ENCODE measurements at places on chromosomes 5 and 9.

DNA sequence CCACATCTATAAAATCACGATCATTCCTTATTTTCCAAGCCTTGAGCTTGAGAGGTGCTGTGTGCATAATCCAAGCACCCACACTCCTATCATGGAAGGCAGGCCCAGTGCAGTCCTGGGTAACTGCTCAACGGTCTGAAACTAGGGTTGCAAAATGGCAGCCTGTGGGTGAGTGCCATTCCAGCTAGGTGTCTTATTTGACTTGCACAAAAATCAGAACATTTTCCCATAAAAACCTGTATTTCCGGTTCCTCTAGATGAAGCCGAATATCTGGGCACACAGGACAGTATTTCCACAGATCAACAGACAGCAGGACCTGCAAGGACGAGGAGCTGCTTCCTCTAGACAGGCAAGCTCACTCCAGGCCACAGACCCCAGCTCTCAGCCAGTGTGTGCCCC, 588.8 kb downstream of the BNC2 start:
- DNase-seq, result peak; percentile 26

DNA sequence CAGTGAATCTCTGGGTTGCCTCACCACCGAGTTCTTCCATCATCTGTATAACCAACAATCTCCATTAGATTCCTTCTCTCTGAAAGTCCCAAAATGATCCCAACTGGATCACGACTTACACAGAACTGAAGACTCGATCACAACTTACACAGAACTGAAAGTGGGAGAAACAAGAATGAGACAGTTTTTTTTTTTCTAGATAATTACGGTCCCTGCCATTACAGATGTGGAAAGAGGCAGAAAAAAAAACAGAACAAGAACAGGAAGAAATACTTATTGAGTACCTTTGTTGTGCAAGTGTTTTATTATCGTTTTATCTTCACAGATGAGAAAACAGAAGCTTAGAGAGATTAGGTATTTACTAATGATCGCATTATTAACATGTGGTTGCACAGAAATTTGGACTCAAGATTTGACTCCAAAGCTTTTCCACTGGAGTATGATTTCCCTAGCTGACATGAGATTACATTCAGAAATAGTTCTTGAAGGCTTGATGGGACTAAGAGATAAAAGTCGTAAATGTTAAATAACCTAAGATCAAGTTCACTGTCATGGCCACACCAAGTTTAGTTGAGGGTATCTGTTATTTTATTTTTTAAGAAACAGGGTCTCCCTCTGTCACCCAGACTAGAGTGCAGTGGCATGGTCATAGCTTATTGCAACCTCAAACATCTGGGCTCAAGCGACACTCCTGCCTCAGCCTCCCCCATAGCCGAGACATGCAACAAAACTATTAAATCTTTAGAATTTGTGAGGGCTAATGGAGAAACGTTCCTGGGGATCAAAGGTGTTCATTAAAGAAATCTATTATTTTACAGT, 8.9 kb downstream of the PLK2 start:
- peak; percentile 68 for DNase-seq

GRCh38 chr9:92484563-92484962, 2.3 kb upstream of the ASPN start:
- no peak for DNase-seq

DNA sequence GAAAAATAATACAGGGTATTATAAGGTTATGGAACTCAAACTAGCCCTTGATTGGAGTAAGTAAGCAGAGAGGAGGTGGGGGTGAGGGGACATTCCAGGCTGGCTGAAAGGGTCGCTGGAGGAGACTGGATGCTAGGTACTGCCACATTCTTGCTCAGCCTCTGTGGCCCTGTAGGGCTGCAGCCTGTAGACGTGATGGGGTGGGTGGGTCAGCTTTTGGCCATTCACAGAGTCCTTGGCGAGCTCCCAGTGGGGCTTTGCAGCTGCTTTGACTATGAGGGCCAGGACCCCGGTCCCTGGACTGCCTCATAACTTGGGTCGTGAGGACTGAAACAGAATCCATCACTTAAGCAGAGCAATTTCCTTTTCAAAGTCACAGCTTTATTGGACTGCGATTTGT, 4.2 kb upstream of the GDNF start:
- DNase-seq, result no peak

DNA sequence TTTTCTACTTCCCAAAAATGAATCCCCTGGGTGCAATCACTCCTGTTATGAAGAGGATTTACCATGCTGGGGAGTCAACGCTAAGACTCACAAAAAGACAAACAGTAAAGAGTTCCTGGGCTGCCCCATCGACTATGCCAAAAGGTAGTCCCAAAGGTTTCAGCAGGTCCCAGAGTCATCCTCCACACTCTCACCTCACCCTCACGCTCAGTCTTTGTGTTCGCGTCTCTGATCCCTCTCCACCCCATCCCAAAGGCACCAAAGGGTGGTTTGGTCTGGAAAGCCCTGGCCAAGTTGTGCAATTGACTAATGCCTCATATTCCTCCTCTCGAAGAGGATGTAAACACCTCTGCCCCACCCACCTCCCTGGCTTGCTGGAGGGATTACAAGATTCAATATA, 240.2 kb upstream of the NFIL3 start:
- DNase-seq, result no peak

- no peak for DNase-seq
Measured at GRCh38 chr9:136644343-136644592, 18.4 kb upstream of the EGFL7 start.

DNA sequence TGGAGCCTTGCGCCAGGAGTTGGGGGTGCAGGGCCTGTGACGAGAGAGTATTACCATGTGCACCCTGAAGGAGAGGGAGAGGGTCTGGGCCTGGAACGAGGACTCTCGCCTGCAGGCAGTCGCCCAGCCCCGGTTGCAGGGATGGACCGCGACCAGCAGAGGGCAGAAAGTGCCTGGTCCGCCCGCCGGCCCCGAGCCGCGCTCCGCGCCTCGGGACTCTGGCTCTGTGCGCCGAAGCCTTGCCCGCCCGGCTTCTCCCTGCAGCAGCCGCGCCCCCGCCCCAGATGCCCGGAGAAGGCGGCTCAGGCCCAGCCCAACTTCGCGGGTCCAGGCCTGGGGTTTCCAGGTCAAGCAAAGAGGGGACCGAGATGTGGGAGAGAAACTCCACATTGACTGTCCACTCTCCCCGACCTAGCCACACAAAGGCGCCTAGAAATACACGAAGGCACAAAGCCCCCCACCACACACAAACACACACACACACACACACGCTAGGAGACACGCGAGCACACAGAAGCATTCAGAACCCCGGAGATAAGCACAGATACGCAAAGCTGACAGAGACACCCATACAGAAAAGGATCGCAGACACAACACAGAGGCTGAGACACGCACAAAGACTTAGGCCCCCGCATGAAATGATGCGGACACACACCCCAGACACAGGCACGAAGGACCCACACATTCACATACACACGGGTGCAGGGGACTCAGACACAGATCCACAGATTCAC, 2.0 kb upstream of the LMX1B start:
- DNase-seq, result no peak

DNA sequence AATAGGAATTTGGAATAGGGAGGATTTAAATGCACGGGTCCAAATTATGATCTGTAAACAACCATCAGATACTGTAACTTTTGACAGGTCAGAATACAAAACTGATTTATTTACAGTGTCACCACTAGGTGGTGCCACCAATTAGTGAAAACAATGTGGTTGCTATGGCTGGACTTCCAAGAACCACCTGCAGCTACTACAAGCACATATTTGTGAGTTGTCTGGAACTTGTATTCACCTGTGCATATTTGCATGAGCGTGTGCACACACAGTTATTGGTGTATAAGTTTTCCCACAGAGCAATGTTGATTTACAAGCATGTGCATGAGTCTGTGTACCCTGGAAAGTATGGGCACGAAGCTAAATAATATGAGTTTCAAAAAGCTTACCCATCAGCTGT, 3.0 kb upstream of the HRCT1 start:
- peak; percentile 65 for DNase-seq

DNA sequence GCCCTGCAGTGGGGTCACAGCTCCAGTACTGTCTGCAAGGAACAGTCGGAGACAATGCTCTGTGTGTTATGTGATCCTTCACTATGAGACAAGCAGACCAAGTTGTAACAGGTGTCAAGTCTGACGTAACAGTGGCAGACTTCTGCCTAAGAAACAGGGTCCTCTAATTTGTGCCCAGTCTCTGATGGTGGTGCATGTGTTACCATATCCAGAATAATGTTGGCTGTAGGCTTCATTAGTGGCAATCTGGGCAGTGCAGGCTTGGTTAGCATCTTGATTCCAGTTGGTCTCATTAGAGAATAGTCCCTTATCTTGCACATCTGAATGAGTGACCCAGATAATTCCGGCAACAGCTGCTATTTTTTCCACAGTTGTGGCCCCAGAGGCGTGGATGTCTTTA, 33.8 kb downstream of the ZNF131 start:
- no peak for DNase-seq

- DNase-seq, result no peak
Measured at GRCh38 chr5:42894057-42894456, 82.4 kb upstream of the SELENOP start.

DNA sequence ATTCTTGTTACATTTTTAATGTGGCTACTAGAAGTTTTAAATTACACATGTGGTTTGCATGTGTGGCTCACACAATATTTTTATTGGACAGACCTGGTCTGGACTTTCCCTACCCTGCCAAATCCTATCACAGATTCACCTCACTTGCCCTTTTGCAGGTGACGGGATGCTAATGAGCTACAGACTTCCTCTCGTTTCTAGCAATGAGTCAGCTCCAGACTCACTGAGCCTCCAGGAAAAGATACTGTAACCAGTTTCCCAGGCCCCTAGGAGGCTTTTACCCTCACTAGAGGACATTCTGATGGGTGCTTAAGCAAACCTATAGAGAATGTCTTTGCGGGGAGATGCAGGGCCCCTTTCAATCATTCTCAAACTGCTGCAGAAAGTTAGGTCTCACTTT, 135.4 kb downstream of the WDR41 start:
- peak; percentile 24 for DNase-seq

- DNase-seq, result no peak
Measured at GRCh38 chr9:35914301-35914807, 5.1 kb downstream of the SPAAR start.

- DNase-seq, result peak; percentile 64
Measured at GRCh38 chr5:115296124-115297022, at the start of gene CCDC112. TSS of gene CCDC112 (minus strand) at chr5:115296654. CDS start at chr5:115296543, 111 bp downstream.

DNA sequence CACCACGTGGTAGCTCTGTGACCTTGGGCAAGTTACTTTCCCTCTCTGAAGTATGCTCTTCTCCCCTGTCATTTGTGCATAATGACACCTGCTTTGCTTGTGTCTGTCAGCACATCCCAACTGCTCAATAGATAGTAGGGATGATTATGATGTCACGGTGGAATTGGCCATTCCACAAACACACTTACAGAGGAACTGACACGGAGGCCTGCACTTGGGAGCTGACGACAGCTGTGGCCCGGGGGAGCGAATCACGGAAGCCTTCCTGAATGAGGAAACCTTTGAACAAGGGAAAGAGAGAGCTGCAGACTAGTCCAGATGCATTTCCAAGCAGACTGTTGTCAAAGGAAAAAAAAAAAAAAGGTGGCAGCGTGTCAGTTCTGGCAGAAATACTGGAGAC, 21.0 kb downstream of the TLX3 start:
- DNase-seq, result no peak

DNA sequence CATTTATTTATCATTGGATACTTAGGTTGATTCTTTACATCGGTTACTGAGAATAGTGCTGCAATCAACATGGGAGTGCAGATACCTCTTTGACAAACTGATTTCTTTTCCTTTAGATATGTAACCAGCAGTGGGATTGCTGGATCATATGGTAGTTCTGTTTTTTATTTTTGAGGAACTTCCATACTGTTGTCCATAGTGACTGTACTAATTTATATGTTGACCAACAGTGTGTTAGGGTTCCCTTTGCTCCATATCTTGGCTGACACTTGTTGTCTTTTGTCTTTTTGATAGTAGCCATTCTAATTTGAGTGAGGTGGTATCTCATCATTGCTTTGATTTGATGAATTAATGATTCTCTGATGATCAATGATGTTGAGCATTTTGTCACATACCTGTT, 137.3 kb upstream of the PITX1 start:
- no peak for DNase-seq

DNA sequence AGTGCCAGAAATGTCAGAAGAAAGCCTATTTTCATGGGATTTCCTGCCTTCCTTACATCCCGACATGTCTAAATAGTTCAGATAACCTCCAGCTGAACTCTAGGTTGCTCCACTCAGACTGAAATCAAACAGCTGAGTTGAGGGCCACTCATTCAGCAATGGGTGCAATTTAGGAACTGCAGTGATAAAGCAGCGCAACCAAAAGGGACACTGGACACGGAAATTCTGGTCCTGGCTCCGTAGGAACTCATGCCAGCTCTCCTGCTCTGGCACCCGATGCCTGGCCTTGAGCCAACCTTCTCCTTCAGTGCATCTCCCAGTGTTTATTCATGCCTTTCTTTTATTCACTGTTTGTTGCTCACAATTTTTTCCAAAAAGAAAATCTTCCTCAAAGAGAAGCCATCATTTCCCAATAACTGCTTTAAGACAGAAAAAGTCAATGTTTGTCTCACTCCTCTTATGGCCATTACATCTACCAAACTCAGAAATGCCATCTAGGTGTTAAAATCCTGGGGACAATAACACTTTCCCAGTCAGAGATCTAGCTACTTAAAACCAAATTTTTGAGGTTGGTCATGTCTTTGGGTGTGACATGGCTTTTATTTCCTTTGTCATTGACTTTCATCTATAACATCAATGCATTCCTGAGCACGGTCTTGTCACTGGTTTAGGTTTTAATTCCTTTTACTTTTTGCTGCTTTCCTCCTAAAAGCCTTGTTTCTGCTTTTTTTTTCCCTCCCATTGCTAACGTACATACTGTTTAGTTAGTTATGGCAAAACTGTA, 126.9 kb downstream of the PDE4D start:
- DNase-seq, result no peak

GRCh38 chr5:180274695-180275094, 17.2 kb downstream of the MAPK9 start:
- DNase-seq, result no peak

DNA sequence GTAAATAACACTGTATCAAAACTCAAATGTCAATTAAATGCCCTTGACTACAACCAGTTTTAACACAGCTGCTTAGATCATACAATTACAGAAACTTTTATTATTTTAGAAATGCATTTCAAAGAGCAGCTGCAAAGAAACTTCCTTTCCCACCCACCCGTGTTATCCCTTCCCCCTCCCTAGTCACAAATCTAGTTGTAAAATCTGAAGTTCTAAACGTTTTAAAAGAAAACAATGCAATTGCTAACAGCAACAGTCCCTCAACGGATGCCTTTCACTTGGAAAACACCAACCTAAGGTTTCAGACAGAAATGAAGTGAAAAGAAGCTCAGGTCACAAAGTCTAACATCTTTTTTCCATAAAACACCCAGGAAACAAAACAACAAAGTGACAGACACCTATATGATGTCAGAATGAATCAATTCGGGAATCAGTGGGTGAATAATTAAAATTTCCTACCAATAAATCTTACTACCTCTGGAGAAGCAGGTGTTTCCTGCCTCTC, 100.3 kb downstream of the FBXW11 start:
- DNase-seq, result no peak
